DMS79 (cell line): ENCODE measurements at places on chromosomes 12 and 14.

DNA sequence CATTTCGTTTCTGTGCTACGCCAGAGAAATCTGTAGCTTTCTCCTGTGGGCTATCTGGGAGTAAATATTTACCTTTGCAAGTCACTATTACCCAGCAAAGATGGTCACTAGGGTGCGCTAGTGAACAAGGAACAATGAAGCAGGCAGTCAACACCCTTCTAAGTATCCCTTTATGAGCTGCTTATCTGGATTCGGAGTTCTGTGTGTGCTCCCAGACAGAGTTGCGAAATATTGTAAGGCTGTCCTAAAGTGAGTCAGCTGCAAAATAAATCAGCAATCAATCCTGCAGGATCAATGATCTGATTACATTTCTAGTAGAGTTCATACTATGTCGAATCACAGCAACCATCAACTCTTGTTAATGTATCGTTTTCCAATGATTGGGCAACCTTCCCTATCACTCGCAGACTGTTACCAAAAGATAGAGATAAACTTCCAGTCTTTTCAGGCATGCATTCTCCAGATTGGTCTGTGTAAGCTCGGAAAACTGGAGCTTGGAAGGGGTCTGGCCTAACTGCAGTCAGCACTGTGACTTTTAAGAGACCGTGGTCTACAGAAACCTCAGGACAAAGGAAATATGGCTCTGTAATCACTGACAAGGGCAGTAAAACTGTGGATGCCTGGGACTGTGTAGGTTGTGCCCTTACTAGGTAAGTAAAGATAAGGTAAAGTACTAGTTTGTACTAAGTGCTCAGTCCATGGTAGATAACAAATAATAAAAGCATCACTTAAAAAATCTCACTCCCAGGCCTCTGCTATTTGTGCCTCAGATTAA, 133.5 kb downstream of the KCNK10 start:
- DNase-seq: peak; percentile 88

DNA sequence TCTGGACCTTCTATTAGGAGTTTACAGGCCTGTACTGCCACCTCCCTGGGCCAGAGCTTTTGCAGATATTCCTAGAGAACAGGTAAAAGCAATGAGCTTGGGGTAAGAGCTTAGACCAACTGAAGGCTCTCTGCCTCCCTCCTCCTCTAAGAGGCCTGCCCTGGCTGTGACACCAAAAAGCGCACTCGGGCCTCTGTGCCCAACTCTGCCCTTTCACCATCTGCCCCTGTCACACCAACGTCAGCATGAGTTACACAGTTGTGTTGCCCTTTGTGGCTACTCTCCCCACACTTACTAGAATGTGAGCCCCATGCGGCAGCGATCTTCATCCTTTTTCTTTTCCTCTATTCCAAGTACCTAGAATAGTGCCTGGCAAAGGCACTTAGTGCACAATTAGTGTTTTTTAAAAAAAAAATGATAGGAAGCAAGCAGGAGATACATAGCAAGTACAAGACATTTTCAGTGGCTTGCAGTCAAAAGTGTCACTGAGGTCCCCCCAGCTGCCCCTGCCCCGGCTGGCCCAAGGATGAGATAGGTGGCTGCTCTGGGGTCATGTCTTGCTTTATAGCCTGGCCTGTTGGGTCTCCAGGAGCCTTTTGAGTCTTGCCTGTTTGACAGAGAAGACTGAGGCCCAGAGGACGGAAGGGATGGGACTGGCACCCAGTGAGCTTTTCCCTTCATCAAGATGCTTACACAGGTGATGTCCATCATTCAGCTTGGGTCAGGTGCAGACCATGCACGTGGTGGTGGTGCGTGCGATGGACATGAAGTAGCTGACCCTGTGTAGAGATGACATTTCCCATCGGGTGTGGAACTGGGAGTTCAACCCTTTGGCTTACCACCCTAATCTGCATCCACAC, 12.5 kb downstream of the CKB start:
- no peak for DNase-seq

GRCh38 chr12:94817695-94818075, 167.3 kb upstream of the TMCC3 start:
- no peak for DNase-seq

DNA sequence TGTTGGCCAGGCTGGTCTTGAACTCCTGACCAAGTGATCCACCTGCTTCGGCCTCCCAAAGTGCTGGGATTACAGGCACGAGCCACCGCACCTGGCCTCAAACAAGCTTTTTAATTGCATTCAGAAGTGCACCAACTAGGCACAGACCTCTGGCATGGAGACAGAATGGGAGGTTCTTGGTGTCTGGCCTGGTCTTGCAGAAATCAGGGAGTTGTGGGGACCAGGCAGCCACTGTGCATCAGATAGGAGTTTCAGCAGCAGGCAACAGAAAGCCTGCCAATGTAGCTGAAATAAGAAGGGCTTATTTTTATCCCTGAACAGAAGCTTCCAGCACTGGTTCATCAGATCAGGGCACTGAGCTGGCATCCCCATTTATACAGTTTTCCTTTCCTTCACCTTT, 22.2 kb upstream of the TCL1B start:
- DNase-seq: peak; percentile 60

DNA sequence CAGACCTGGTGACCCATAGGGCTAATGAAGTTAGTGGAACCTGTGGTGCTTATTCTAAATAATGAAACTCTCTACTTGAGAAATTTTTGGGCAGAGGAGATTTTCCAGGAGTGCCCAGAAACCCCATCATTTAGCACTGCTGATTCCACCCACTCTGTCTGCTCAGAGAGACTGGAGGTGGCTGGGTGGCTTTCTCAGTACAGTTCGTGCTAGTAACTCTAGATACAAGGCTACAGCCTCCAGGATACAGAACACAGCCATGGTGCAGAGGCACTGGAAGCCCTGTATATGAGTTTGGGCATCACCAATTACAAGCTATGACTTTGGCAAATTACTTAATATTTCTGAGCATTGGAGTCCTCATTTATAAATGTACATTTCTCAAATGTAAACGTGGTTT, 32.4 kb downstream of the CCDC177 start:
- DNase-seq: no peak

DNA sequence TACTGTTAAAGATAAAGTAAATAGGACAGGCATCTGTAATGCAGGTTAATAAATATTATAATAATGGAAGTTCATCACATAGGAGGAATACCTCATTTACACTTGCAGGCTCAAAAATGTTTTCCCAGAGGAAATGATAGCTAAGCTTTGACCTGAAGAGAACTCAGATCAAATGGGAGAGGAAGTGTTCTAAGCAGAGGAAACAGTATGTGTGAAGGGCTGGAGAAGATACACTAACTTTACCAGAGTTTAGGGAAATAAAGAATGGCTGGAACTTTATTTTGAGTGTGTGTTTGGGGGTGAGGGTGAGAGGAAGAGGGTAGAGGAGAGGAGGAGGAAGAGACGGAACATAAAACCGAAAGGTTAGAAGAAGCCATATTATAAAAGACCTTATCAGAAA, 34.0 kb upstream of the AP4S1 start:
- no peak for DNase-seq

DNA sequence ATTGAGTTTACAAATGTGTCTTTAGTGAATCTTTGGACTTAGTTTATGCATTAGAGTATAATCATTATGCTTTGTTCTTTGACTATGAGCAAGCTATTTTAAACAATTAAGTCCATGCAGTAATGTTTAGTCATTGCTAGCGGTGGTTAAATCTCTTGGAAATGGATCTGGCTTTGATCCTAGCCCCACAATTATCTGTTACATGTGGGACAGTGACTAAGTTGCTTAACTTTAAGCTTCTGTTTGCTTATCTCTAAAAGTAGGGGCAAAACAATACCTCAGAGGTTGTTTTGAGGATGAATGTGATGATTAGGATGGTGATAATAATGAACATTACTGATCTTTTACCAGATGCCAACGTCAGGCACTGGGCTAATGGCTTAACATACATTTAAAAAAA, 124.2 kb downstream of the NPAS3 start:
- no peak for DNase-seq

- DNase-seq: no peak
Observed at GRCh38 chr12:15270591-15270990, 49.4 kb upstream of the RERG start.

GRCh38 chr14:85415015-85415712, 114.8 kb upstream of the FLRT2 start:
- no peak for DNase-seq

- no peak for DNase-seq
Observed at GRCh38 chr12:105920161-105920684, 218.5 kb downstream of the NUAK1 start.

- no peak for DNase-seq
Observed at GRCh38 chr12:113285679-113286610, 49.0 kb downstream of the SLC8B1 start.

GRCh38 chr12:111406474-111407376, 1.0 kb downstream of the SH2B3 start:
- no peak for DNase-seq

DNA sequence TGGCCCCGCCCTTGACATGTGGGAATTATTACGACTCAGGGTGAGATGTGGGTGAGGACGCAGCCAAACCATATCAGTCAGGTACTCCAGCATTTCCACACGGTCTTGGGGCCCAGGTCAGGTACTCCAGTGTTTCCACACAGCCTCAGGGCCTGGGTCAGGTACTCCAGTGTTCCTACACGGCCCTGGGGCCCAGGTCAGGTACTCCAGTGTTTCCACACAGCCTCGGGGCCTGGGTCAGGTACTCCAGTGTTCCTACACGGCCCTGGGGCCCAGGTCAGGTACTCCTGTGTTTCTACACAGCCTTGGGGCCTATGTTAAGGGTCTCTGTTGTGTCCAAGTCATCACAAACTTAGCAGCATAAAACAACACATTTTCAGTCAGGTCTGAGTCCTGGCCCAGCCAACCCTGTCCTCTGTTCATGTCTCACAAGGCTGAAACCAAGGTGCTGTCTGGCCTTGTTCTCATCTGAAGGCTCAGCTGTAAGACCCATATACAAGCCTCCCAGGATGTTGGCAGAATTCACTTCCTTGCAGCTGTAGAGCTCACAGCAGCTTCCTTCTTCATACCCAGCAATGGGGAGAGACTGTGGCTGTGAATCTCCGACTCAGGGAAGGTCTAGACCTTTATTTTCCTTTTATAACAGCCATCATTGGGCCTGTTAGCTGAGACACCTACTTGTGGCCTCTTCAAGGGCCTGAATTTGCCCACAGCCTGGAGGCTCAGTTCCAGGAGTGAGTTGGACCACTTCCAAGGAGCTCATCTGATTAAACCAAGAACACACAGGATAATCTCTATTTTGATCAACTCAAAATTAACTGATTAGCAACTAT, 107.6 kb upstream of the SFSWAP start:
- DNase-seq: no peak

DNA sequence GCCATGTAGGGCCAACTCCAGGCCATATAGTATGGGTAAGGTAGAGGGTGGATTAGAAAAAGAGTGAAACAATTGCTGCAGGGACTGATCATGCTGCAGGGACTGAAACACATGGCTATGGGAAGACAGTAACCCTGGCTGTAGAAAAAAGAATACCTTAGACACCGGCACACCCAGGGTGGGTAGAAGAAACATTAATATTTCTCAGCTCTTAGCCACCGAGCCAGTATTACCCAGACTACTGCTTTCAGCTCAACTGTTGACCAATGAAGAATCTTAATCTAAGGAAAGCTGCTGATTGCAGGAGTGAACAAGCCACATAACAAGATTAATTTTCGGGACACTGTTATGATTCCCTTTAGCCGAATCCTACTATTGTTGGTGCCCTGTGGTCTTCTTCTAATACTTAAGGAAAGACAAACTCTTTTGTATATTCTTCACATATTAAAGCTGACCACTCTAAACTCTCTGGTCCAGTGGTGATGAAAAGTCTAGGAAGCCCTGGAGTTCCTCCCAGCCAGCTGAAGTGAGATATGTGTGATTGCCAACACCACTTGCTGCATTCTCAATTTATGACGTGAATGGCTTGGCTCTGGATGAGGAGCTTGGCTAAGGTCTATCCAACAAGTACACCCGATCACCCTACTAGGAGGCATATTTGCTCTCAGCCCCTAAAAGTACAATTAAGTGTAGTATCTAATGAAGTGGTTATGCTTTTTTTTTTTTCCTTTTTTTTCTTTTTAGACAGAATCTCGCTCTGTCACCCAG, 69.2 kb downstream of the NOVA1 start:
- DNase-seq: no peak

GRCh38 chr12:44385964-44386363, 490.2 kb downstream of the NELL2 start:
- DNase-seq: no peak

GRCh38 chr12:52232203-52232673, 805 bp upstream of the KRT7 start:
- no peak for DNase-seq

DNA sequence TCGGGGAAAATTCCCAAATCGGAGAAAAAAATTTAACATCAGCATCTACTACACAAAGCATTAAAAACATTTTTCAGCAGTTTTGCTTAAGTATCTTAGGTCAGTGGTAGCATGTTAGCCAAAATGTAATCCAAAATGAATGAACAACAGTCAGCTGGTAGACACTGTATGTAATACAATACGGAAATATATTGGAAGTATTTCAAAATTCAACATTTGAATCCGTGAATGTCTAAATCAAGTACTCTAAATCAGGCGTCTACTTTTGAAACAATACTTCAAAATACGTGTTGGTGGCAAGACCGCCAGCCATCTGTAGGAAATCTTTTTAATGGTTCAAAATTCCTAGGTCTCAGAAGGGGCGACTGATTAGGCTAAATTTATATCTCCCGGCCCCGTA, 1.1 kb downstream of the SCAF11 start:
- DNase-seq: no peak

- DNase-seq: peak; percentile 77
Observed at GRCh38 chr12:115383668-115384067, 699.7 kb upstream of the TBX3 start.

DNA sequence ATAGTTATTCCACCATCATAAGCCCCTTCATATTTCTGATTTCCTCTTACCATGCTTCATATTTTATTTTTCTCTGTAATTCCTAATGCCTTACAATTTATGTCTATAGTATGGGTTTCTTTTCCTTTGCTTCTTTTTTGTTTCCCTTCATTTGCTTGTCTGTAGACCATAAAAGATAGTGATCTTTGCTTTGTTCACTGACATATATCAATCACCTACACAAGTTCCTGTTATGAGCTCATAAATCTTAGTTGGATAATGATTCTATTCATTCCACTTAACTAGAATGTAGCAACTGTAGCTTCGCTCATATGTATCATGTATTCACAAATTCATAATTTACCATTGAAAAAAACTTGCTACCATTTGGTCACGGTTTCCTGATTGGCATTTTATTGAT, 388.8 kb upstream of the ATXN7L3B start:
- DNase-seq: no peak

GRCh38 chr12:109476807-109477184, 304 bp downstream of the KCTD10 start:
- no peak for DNase-seq

GRCh38 chr12:76688631-76689030, 75.3 kb upstream of the ZDHHC17 start:
- DNase-seq: no peak

- no peak for DNase-seq
Observed at GRCh38 chr12:127888943-127889719, 377.8 kb upstream of the TMEM132C start.

GRCh38 chr14:88128816-88129215, 123.9 kb downstream of the GPR65 start:
- no peak for DNase-seq
